ENCODE measurements at places on chromosomes 12 and 14. TPM values are rescaled to one million over a fixed set of nuclear protein-coding genes. Genes with fewer than 3 reads are reported as not detected.
A peak's percentile ranks its signal among the peaks of the same experiment; 100 is the strongest.

GRCh38 chr12:133256321-133256720 is 20.6 kb upstream of the ANHX start:
- peaks cover 2% of the 10 kb centered on the region for H3K27me3 ChIP-seq
- no peak overlapping the region for H3K4me3 ChIP-seq
- peaks cover 5% of the 10 kb centered on the region for H3K36me3 ChIP-seq

DNA sequence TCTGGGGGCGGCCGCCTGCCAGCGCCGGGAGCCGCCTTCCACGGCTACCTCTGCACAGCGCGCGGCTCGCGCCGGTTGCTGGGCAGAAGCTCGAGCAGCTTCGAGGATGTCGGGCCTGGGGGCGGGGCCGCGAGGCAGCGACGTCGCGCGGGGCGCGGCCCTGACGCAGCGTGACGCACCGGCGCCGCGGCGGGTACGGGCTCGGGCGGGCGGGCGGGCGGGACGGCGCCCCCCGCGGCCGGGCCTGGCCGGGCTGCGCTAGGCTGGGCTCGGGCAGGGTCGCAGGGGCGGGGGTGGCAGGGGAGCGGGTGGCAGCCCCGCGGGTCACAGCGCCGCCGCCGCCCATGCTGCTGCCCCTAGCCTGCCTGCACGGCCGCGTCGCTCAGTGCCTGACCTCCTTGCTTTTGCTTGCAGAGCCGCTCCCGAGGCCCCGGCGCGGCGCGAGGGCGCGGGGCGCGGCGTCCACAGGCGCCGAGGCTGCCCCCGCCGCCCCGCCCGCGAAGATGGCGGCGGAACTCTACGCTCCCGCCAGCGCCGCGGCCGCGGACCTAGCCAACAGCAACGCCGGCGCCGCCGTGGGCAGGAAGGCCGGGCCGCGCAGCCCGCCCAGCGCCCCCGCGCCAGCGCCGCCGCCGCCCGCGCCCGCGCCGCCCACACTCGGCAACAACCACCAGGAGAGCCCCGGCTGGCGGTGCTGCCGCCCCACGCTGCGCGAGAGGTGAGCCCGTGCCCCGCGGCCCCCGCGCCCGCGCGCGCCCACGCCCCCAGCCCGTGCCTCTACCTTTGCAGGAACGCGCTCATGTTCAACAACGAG is at the start of gene BTBD6:
TSS of gene BTBD6 (plus strand) at position 166 of the 814 bp plus-strand sequence. CDS start at position 345, 179 bp downstream.
- peaks cover 8% of the 10 kb centered on the region for H3K4me1 ChIP-seq
- H3K36me3 ChIP-seq, result no peaks in the 10 kb centered on the region
- DNase-seq, result peak; percentile 89
- H3K27ac ChIP-seq, result no peak within 1 kb of the TSS
- peak within 1 kb of the TSS; percentile 83 for H3K4me3 ChIP-seq

- no peak overlapping the region for H3K27ac ChIP-seq
- no peak for DNase-seq
- peaks cover 14% of the 10 kb centered on the region for H3K4me1 ChIP-seq
These were observed 2.3 kb upstream of the NAA30 start for GRCh38 chr14:57388067-57388466.

DNA sequence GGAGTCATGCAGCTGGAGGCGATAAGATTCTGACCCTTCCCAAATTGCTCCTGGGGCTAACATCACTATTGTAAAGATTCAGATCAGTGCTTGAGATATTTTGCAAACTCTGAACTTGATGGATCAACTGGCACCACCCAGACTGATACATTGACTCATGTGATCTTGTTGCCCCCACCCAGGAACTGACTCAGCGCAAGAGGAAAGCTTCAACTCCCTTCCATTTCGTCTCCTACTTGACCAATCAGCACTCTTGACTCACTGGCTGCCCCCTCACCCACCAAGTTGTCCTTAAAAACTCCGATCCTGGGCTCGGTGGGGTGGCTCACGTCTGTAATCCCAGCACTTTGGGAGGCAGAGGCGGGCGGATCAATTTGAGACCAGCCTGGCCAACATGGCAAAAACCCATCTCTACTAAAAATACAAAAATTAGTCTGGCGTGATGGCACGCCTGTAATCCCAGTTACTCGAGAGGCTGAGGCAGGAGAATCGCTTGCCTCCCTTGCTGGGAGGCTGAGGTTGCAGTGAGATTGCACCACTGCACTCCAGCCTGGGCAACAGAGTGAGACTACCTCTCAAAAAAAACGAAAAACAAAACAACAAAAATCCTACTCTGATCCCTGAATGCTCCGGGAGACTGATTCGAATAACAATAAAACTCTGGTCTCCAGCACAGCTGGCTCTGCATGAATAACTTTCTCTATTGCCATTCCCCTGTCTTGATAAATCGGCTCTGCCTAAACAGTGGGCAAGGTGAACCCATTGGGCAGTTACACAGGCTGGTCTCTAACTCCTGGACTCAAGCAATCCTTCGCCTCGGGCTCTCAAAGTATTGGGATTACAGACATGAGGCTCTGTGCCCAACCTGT is 9.8 kb upstream of the ARF6 start:
- no peaks in the 10 kb centered on the region for H3K27me3 ChIP-seq
- DNase-seq, result no peak
- no peaks in the 10 kb centered on the region for H3K4me1 ChIP-seq
- H3K27ac ChIP-seq, result no peak overlapping the region

DNA sequence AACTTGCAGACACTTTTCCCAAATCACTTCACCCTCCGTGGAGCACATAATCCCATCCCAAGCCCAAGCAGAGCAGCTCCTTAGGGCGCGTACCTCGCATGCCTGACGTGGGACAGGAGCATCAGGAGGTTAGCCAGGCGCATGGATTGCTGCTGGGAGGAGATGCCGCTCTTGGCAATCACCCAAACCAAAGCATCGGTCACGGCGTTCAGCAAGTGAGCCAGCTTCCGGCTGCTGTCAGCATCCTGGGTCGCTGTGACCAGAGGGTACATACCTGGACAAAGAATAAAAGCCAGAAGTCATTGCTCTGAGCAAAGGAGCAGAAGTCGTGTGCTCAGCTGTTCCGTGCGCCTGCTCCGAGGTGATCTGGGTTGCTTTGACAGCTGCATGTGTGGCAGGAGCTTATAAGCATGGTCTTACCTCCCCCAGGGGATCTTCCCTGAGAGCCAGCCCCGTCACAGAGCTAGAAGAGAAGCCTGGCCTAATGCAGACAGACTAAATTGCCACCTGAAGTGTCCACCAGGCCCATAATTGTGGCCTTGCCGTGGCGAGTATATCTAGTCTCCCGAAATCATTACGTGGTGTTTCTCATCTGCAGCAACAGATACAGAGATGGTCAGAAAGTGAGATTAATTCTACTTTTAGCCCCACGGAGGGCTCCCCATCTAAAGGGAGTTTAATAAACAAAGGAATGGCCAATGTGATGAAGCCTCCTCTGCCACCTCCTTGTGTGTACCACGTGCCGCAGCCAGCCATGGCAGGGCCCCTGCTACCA is 59.1 kb downstream of the ESR2 start:
- H3K27me3 ChIP-seq, result peaks cover 8% of the 10 kb centered on the region
- H3K36me3 ChIP-seq, result no peaks in the 10 kb centered on the region
- no peak overlapping the region for H3K4me3 ChIP-seq
- DNase-seq, result peak; percentile 46
- peaks cover 15% of the 10 kb centered on the region for H3K4me1 ChIP-seq

DNA sequence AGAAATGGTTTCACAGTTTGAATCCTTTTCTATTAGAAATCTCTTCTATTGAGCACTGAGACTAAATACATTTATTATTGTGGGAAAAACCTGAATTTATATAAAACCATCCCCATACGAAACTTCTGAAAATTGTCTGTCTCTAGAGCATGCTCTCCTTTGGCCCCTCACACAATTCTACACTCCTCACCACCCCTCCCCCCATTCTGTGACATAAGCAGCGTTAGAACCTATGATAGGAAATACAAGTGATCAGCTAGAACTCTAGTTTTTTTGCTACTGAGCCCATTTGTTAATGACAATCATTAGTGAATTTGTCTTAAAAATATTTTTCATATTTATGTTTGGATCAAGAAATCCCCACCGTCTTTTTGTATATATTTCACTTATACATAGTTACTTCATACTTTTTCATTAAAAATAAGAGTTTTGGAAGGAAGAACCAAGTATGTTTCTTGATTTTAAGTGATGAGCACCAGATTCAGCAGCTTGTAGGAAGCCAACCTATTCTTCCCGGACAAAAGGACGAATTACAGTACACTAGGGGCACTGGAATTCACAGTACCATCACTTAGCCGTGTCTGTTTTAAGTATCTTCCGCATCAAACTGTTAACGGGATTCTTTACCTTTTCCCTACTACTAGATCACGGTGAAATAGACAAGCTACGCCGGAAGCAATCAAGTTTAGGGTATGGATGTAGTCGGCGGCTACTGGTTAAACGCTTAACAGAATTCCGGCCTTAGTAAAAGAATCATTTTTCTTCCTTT is 724 bp downstream of the GTSF1 start:
- no peaks in the 10 kb centered on the region for H3K27me3 ChIP-seq
- no peaks in the 10 kb centered on the region for H3K36me3 ChIP-seq
- no peaks in the 10 kb centered on the region for H3K4me1 ChIP-seq

DNA sequence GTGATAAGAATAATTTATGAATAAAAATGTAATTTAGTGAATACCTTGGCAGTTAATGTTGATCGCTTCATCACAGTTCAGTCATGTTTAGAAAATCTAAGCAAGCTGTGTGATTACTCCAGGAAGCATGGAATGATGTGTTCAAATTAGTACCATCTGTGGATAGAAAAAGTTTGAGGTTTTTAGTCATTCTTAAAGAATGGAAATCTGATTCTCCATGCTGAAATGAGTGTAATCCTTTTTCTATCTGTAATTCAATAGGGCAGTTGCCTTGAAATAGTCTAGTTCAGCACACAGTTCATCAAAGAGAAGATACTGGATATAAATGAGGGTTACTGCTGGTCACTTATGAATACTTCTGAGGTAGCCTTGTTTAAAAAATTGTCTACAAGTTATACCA is 127.2 kb upstream of the MYF6 start:
- H3K27ac ChIP-seq, result no peak overlapping the region
- no peaks in the 10 kb centered on the region for H3K4me1 ChIP-seq
- DNase-seq, result no peak
- no peaks in the 10 kb centered on the region for H3K27me3 ChIP-seq
- H3K4me3 ChIP-seq, result no peak overlapping the region
- no peaks in the 10 kb centered on the region for H3K36me3 ChIP-seq

DNA sequence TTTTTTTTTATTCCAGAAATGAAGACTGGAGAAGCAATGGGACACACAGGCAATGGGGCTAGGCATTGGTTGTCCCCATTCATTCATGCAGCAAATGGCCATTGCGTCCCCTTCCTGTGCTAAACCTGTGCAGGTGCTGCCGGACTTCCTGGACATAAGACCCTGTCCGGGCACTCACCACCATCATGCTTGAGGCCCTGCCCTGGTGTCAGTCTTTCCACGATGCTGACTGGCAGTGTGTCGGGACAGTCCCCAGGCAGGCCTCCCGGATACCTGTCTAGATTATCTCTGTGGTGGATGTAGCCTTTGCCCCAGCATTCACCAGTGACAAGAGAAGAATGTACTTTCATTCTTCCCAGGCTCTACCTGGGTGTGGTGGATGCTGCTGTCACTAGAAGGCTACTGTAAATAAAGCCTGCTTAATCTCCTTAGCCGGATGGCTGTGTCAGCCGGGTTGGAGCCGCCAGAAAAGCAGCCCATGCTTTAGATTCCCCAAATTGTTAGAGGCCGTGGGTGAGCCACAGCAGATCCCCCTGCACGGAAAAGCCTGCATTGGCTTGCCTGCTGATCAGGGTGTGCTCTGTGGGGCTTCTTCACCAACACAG is 94.5 kb upstream of the PARP11 start:
- H3K4me3 ChIP-seq, result no peak overlapping the region
- no peaks in the 10 kb centered on the region for H3K4me1 ChIP-seq
- H3K36me3 ChIP-seq, result no peaks in the 10 kb centered on the region
- DNase-seq, result no peak

Gene SLC10A1
- not detected for total RNA-seq

Gene ACVRL1
- 0.39 TPM for total RNA-seq
